ENCODE measurements at places on chromosomes 5 and 9.
A peak's percentile ranks its signal among the peaks of the same experiment; 100 is the strongest.

DNA sequence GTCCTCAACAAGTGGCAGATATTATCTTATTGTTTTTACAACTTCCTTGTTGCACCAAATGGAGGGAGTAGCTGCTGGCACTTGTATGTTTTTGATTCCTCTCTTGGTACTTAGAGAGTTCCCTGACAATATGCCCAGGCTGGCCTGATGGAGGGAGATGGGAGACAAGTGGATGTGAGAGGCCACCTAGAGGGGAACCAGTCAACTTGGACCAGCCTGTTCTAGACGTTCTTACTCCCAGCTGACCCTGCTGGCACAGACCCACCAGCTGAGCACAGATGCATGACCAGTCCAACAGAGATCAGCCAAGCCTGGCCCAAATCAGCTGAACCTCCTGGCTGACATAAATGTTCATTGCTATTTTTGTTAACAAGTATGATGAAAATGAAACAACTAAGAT is 60.9 kb upstream of the GDNF start:
- no peak for DNase-seq

DNA sequence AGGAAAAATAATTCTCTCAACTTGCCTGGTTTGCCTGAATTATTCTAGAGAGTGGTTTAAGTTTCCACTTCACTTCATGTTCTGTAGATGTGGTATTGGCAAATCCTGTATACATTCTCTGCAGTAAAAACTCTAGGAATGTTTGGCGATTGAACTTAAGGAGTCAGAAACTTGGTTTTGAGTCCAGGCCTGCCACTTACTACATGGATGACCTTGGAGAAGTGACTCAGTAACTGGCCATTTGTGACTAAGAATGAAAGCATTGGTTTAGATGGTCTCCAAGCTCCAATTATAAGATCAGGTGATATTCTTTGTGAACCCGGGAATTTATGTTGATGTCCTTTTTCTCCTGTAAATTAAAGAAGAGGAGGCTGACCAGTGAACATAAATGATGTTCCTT is 233.8 kb downstream of the GAS1 start:
- DNase-seq = no peak

DNA sequence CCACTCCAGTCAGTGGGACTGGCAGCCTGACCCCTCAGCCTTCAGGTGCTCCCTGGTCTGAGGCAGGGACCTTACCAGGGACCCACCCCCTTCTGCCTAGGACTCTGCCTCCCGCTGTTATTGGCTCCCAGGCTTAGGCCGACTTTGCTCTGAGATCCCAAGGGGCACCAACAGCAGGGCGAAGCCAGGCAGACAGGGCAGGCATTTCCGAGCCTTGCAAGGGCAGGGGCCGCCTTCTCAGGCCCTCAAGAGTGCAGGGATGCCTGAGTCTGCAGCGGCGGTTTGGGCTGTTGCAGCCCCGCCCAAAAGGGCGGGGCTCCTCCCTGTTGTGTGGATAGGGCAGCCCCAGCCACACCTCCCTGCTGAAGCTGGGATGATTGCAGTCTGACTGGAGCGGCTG is 644.6 kb downstream of the PRR16 start:
- DNase-seq = no peak

DNA sequence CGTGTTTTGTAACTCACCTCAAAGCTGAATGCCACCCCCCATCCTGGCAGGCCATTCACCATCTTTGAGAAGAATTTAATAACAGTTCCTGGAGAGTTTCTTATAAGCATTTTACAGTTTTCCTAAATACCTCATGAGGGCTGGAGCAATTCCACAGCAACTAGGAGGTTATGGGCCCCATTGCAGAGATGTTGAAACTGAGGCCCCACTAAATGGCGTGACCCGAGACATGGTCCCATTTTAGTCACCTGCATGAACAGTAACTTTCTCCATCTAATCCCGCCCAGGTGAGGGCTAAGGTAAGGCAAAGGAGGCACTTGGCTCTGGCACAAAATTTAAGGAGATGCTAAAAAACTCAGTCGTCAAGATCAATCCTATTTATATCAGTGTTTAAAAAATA is 77.5 kb downstream of the PPARGC1B start:
- DNase-seq = no peak

- no peak for DNase-seq
Observed at GRCh38 chr5:60287174-60287771, 393.7 kb upstream of the PDE4D start.

GRCh38 chr9:130200038-130200849 is 28.0 kb downstream of the NCS1 start:
- DNase-seq = no peak

GRCh38 chr5:115490596-115490995 is 54.0 kb downstream of the FEM1C start:
- no peak for DNase-seq

DNA sequence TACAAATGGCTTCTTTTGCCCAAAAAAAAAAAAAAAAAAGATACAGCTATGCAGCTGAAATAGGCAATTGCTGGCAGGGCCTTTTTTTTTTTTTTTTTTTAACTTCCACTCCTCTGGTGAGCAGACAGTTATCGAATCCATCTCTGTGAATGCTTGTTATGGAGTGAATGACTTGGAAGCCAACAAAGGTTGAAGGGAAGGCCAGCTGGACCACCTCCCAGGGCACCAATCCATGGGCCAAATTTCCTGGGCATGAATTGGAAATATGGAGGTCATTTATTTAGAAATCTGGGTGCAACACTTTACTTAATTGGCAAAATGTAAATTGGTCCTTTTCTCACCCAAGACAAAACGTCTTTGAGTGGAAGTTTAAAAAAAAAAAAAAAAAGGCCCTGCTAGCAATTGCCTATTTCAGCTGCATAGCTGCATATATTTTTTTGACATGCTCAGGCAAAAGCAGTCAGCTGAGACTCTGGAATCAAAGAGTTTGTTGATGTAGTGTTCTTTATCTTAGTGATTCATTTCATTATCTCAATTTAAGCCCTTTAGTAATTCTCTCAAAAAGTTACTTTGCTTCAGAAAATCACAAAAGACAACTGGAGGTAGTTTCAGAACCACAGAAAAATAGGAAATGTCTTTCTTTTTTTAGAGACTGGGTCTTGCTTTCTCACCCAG is 392.2 kb upstream of the KLF4 start:
- no peak for DNase-seq

DNA sequence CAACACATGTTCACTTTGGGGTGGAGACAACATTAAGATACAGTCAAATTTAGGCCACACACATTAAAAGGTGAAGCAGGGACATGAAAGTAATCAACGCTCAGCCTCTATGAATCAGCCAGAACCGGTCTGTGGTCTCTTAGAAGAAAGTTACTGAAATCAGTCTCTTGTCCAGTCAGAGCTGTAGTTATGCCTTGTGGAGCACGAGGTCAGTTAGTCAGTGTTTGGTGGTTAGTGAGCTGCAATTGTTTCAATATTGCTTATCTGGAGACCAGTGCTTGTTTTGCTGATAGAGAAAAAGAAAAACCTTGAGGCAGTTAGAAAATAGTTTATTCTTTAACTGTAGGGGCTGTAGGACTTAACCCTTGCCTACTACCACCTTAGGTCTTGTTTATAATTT is 157.8 kb upstream of the RASEF start:
- DNase-seq = no peak

DNA sequence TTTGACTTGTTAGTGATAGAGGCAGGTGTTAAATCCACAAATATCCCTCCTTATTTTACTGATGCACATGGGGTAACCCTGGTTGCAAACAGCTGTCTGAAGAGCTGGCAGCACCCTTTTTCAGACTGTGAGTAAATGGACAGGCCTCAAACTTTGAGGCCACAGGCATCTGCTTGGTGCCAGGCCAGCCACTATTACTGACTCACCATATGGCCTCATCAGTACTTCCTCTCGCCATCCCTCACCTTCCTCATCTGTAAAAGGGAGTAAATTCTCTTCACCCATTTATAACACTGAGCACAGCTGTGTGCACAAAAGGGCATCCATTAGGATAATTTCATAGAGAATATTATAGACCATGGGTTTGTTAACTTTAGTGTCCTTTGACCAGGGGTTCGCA is 11.9 kb upstream of the TNIP1 start:
- DNase-seq = no peak

GRCh38 chr5:59380350-59380951 is 513.1 kb downstream of the PDE4D start:
- DNase-seq = no peak

- DNase-seq = no peak
Observed at GRCh38 chr5:81756016-81756415, 5.1 kb upstream of the SSBP2 start.

- DNase-seq = no peak
Observed at GRCh38 chr9:130470950-130471349, 26.2 kb downstream of the ASS1 start.

GRCh38 chr9:69089491-69089890 is 53.9 kb downstream of the FXN start:
- no peak for DNase-seq

DNA sequence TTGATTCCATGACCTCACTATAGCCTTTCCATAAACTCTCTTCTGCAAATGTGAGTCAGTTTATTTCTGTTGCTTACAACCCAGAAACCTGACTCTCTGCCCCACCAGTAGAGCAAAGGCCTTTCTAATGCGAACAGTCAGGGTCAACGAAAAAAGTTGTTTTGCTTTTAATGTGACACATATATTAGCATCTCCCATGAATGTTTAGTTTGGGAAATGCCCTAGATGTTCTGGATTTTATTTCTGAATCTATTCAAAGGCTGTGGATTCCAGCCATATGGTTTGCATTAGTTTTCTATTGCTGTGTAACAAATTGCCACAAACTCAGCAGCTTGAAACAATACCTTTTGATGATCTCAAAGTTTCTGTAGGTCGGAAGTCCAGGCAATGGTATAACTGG is 193.5 kb downstream of the GNA14 start:
- DNase-seq = no peak

DNA sequence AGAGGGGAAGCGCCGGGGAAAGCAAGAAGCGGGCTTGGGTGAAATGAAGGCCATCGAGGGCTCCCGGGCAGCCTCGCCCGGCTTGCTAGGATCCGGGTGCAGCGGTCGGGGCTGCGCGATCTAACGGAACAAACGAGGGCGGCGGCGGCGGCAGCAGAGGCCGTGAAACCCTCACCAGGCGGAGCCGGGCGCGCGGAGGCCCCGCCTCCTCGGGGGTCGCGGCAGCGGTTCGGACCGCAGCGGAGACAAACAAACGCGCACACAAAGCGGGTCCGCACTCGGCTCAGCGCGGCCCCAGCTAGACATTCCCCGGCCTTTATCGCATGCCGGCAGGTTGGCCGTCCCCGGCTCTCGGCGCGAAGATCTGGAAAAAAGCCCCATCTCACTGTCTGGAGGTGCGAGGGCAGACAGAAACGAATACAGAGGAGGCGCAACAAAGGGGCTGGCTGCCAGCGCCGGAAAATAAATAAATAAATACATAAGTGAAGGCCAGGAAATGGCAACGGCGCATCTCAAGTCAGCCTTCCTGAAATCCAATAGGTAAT is 10.5 kb upstream of the TRIM36 start:
- DNase-seq = no peak

- no peak for DNase-seq
Observed at GRCh38 chr5:154773326-154773725, 18.1 kb downstream of the LARP1 start.

- DNase-seq = no peak
Observed at GRCh38 chr5:171644536-171644935, 141.1 kb upstream of the SMIM23 start.

DNA sequence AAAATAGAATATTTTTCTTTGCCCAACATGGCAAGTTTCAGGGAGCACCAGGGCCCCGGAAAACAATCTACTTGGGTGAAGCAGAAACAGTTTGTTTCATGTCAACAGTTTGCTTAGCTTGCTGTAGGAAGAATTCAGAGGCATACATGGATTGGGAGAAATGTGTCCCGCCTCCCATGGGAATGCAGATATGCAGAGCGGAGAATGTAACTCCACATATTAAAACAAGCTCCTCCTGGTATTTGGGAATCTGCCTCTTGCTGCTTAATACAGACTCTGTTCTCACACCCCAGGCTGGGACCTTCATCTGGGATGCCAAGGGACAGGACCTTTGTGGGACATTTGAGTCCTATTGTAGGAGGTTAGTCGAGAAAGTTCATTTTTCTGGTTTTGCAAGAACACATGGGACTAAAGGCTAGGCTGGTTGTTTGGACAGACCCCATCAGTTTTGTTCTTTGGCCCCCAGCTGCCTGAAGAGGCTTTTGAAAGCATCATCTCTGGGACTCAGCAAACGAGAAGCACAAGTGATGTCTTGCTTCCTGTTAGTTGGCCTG is 220.5 kb upstream of the ADRA1B start:
- DNase-seq = no peak

- DNase-seq = peak; percentile 53
Observed at GRCh38 chr5:139633295-139634027, 14.7 kb upstream of the CXXC5 start.

GRCh38 chr5:150209099-150209635 is 19.3 kb downstream of the SLC6A7 start:
- peak; percentile 10 for DNase-seq

GRCh38 chr5:119930490-119930889 is 301.1 kb downstream of the FAM170A start:
- DNase-seq = no peak

DNA sequence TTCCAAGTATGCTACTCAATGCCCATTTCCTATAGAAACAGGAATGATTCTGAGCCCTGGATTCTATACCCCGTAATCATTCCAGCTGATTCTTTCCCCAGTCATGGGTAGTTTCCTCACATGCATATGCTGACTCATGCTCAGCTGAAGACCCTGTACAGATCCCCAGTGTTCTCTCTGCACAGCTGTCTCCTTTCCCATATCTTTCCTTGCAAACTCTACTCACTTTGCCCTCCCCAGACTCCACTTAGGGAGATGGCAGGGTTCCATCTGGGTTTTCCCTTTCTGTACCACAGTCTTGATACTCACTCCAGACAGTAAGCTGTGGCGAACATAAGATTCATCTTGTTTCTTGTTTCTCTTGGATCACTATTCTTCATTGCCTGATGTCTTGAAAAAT is 357.6 kb downstream of the RAB3C start:
- no peak for DNase-seq

DNA sequence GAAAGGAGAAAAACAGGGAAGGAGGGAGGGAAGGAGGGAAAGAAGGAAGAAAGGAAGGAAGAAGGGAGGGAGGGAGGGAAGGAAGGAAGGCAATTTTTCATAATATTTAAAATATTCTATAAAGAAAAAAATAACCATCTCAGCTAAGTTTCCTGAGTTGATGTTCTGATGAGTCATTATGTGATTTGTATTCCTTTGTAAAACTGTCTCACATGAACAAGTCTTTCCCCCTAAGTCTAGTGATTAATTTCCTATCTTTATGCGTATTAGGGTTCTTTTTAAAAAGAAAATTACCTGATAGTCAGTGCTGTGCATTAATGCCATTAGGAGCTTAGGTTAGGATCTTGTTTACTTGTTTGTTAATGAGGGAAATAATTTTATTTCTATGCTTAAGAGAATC is 94.1 kb downstream of the RASEF start:
- DNase-seq = no peak
